ENCODE measurements at places on chromosomes 16 and 17.

DNA sequence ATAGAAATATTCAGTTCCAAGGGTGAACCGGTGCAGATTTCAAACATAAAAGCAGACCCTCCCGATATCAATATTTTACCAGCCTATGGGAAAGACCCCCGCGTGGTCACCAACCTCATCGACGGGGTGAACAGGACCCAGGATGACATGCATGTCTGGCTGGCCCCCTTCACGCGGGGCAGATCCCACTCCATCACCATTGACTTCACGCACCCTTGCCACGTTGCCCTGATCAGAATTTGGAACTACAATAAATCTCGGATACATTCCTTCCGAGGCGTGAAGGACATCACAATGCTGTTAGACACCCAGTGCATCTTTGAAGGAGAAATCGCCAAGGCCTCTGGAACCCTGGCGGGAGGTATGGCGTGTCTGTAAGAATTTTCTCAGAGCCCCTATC is 200.0 kb downstream of the KATNIP start:
- no peak for DNase-seq

GRCh38 chr16:81715358-81716196 is 63.5 kb upstream of the PLCG2 start:
- DNase-seq, result no peak

GRCh38 chr16:46730126-46730525 is 18.0 kb downstream of the MYLK3 start:
- no peak for DNase-seq

GRCh38 chr17:77214743-77215142 is 74.0 kb downstream of the SEC14L1 start:
- DNase-seq, result no peak
